AG08396 (cell line): ENCODE measurements at places on chromosomes 5 and 9.

GRCh38 chr5:140020601-140021177 is 22.4 kb downstream of the NRG2 start:
- no peak for DNase-seq

GRCh38 chr9:133852431-133852830 is 114.3 kb upstream of the SARDH start:
- no peak for DNase-seq

GRCh38 chr5:27682600-27682999 is 644.2 kb upstream of the CDH9 start:
- DNase-seq: no peak

DNA sequence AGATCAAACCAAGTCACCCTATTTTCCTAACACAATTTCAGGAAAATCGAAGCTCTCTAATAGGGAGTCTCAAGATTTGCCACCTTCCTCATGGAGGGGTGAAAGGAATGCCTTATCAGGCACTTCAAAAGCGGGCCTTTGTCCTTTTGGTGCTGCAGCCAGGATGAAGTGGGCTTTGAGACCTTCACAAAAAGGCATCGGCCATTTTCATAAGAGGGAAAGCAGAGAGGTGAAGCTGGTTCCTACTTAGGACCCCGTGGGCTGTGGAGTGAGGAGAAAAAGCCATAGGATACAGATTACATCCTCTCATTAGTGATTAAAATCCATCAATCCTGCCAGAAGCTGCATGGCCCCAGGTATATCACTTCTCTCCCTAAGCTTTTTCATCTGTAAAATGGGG is 859 bp downstream of the CDKN2AIPNL start:
- no peak for DNase-seq

DNA sequence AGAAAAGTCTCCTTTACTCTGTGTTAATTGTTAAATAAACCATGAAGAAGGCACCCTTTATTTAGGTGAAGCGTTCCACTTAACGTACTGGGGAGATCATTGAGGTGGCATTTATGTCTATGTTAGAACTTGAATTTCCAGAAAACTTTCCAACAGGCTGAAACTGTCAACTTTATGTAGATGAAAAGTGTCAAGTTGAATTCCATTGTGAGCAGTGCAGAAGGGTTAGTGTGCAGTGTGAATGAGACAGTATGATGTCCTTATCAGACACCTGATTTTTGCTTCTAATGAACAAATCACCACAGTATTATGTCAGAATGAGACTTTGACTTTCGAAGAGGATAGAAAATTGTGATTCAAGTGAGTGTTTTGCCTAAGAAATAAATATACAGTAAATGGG is 761.6 kb upstream of the SEMA6A start:
- no peak for DNase-seq

GRCh38 chr9:91178281-91179236 is 183.2 kb downstream of the AUH start:
- no peak for DNase-seq

- no peak for DNase-seq
Observed at GRCh38 chr5:149759563-149759962, 29.5 kb downstream of the PPARGC1B start.

GRCh38 chr5:110707260-110707844 is 19.1 kb downstream of the TMEM232 start:
- no peak for DNase-seq

DNA sequence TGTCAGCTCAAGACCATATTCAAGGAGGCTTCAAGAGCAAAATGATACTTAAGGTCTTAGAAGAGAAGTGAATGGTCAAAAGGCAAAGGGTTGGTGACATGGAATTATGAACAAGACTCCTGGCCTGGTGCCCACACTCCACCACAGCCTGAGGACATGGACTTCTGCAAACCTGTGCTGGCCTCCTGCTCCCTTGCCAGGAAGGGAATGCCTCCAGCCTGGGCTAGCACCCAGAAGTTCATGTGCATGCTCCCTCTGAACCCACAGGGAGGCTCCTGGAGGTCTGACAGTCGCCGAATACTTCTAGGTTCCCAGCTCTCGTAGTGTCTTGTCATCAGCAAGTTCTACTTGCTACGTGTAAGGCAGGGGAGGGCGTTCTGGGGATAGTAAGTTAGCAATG is 156.7 kb downstream of the FSTL4 start:
- DNase-seq: no peak

DNA sequence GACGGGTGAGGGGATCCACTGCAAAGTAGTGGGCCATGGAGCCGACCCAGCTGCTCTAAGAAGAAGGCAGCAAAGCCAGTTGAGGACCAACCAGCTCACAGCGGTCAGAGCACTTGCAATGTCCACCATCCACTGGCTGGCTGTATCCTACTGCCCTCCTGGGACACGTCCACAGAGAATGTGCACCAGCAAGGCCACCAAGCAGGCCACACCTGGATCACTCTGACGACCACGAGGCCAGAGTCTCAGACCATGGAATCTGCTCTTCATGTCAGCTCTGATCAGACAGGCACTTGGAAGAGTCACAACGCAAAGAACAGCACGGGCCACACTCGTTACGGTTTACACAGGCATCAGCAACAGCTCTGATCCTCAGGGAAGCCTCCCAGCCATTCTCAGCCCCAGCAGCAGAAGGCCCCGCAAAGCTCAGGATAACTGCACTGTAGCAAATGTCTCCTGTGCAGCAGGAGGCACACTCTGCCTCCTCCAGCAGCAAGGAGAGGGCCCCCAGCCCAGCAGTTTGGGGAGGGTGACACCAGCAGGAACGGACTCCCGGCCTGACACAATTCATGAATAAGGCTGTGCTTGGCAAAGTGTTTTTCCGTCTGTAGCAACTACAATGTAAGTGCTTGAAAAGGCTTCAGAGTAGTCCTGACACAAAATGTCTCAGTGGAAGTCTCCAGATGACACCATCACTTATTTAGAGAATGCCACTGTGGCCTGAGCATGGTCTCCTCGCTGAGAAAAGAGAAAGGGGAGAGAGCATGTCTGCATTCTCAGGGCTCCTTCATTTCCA is 15.7 kb downstream of the SEMA4D start:
- DNase-seq: no peak

- DNase-seq: no peak
Observed at GRCh38 chr5:142072488-142072887, 36.1 kb upstream of the NDFIP1 start.

- DNase-seq: peak; percentile 78
Observed at GRCh38 chr9:136170006-136170901, 34.7 kb downstream of the LHX3 start.

- DNase-seq: no peak
Observed at GRCh38 chr9:108634672-108635462, 220.9 kb downstream of the ACTL7B start.

DNA sequence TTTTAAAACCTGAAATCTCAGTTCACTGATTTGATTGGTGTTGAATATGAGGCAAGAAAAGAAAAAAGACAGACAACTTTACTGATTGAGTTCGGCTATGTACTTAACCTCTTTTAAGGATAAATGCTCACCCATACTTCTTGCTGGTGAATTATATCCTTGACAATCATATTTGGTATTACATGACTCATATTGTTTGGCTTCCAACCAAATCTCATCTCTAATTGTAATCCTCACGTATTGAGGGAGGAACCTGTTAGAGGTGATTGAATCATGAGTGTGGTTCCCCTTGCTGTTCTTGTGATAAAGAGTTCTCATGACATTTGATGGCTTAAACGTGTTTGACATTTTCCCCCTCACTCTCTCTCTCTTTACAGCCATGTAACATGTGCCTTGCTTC is 255.6 kb upstream of the IZUMO3 start:
- DNase-seq: no peak

DNA sequence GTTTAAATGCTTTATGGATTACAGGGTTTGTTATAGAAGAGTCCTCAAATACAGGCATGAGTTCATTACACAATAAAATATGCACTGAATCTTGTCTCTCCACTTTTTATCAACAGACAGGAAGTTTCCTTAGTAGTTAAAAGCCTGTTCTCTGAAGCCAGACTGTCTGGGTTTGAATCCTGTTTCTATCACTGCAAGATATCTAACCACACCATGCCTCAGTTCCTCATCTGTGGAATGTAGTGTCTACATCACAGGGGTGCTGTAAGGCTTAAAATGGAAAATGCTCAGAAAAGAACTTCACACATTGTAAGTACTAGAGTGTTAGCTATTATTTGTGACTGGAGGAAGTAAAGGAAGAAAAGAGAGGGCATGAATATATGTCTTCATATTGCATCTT is 9.3 kb downstream of the LIX1 start:
- no peak for DNase-seq

DNA sequence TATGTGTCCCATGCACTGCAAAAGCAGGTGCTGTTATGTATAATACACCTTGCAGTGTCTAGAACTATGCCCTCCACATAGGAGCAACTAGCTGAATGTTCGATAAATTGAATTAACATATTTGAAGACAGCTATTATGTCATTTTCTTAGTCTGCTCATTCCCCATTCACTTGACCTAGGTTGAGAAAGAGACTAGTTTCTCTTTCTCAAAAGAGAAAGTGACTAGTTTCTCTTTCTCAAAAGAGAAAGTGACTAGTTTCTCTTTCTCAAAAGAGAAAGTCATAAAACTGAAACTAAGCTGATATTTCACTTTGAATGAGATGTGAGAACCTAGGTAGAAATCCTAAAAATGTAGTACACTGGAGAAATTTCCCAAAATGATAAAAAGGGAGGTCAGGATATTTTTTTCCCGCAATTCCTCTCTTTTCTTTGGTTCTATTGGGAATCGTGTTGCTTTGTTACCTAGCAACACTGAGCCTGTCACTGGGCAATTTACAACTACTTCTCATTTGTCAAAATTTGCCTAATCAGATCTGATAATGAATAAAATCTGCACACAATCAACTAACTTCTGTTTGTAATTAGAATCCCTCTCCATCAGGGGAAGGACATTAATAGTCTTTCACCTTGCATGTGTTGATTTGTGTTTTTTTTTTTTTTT is 132.0 kb upstream of the GRIA1 start:
- no peak for DNase-seq

- DNase-seq: no peak
Observed at GRCh38 chr5:89055695-89056085, 172.7 kb upstream of the MEF2C start.
